ENCODE measurements at places on chromosomes 7 and 10.

DNA sequence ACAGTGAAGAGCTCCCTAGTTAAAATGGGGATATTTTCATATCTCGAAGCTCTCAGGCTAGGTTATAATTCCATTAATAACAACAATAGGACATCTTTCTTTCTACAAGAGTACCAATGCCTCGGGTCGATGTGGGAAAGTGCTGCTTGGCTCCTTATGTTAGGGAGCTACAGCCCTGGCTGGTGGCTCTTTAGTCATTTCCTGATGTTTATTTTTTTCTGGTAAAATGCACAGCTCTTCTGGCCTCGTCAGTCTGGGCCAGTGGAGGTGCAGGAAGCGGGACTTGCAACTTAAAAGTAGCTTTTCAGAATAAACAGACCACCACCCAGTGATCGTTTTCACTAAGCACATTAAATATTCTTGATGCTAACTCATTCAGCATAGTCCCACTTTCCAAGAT, 58.3 kb downstream of the MKX start:
- DNase-seq = no peak

DNA sequence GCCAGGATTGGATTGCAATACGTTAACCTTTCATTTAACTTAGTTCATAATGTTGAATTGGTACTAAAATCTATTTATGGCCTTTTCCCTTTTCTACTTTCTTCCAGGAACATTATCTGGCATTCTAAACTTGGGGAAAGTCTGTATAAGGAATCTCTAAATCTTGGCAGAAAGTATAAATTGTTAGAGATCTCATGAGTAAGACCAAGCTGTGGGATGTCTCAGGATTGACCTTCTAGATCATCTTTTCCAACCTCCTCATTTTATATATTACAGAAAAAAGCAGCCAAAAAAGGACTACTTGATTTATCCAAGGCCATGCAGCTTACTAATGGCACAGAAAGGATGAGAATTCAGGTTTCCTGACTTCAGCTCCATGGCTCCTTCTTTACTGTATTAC, 598.3 kb downstream of the INHBA start:
- no peak for DNase-seq

GRCh38 chr10:110312206-110312605, 7.5 kb upstream of the SMNDC1 start:
- DNase-seq = no peak

DNA sequence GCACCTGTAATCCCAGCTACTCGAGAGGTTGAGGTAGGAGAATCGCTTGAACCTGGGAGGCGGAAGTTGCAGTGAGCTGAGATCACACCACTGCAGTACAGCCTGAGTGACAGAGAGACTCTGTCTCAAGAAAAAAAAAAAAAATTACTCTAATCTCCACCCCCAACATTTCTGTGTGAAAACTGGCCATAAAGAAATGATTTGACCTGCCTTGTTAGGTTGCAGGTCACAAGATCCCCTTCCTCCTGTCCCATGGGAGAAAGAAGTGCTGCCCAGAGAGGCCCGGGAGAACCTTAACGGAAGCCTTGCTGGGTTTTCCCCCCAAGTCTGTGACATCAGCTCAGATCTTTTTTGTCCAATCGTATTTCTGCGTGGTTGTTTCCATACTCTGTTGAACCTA, 8.7 kb upstream of the CALHM1 start:
- peak; percentile 57 for DNase-seq

- no peak for DNase-seq
Observed at GRCh38 chr7:100080907-100081534, 502 bp downstream of the ZNF3 start.

GRCh38 chr7:126302639-126303038, 950.1 kb downstream of the GRM8 start:
- DNase-seq = no peak

GRCh38 chr10:60535427-60535826, 145.8 kb upstream of the ANK3 start:
- no peak for DNase-seq

DNA sequence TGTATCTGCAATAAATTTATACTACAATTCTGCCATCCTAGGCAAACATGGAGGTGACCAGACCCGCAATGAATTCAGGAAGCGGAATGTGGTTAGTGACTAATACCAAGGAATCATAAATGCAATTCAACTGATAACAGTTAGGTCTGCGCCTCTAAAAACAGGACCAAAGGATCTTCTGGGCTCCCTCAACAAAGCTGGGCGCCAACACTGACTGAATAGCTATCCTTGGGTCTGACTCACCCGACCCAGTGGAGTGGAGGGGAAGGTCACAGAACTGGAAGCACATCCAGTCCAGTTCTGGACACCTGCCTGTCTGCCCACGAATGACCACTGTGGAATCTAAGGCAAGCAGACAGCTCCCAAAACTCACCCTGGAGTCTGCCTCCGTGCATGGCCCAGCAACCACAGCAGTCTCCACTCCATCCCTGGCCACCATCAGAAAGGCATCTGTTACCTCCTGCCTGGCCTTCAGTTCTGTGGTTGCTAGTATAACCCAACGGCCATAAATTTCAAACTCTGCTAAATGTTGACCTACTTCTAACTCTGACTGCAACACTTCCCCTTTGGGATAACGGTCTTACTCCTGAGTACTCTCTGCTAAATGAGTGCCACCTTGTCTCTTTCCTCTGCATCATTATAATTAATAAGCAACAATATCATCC, 43.0 kb upstream of the DLX6 start:
- DNase-seq = no peak

DNA sequence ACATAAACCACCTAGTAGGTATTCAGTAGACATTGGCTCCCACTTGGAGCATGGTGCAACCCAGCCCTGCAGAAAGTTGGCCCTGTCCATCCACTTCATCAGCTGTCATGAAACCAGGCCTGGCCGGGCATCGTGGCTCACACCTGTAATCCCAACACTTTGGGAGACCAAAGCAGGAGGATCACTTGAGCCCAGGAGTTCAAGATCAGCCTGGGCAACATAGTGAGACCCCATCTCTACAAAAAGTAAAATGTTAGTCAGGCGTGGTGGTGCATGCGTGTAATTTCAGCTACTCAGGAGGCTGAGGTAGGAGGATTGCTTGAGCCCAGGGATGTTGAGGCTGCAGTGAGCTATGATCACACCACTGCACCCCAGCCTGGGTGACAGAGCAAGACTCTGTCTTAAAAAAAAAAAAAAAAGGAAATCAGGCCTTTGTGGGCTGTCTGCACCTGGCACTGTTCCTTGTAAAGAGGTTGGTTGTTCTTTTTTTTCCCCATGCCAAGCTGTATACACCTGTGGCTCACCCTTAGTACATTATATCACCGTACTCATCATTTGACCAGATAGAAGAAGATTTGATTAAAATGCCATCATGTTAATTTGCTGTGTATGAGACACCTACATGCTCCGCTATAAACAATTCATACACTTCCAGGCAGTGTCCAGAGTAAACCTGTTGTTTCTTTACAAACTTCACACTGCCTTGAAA, 45.4 kb upstream of the GRID1 start:
- no peak for DNase-seq

DNA sequence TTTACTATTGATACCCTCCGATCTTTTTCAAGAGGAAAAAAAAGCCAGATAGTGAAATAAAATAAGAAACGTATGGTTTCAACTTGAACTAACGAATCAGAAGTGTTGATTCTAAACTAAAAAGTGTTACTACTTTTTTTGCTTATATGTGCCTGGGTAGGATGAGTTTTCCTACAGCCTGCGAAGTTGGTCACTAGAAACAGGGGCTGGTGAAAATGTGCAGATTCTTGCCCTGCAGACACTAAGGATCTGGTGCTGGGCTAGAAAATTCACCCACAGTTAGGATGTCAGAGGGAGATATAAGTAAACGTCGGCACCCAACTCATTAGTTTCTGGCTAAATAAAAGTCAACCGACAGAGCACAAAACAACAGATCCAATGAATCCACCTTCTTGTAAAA, 298.7 kb upstream of the NFE2L3 start:
- no peak for DNase-seq

DNA sequence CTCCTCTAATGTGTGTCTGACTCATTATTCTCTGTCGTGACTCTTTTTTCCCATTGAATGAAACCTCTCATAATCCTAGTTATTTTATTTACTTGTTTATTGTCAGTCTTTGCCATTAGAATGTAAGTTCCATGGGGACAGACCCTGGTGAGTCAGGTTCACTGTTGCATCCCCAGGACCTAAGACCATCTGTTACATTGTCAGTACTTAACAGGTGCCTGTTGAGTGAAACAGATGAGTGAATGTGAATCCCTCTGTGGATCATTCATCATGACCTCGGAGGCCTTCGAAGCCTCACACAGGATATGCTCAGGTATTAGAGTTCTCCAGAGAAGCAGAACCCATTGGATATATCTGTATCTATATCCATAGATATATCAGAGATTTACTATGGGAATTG, 120.1 kb downstream of the PFKFB3 start:
- no peak for DNase-seq

- DNase-seq = no peak
Observed at GRCh38 chr10:28728366-28728765, 51.0 kb downstream of the BAMBI start.

- DNase-seq = no peak
Observed at GRCh38 chr10:6592080-6592479, 12.0 kb upstream of the PRKCQ start.

GRCh38 chr7:75010036-75010435, 45.5 kb downstream of the CASTOR2 start:
- DNase-seq = no peak

GRCh38 chr7:14487701-14488395, 414.7 kb downstream of the DGKB start:
- no peak for DNase-seq

DNA sequence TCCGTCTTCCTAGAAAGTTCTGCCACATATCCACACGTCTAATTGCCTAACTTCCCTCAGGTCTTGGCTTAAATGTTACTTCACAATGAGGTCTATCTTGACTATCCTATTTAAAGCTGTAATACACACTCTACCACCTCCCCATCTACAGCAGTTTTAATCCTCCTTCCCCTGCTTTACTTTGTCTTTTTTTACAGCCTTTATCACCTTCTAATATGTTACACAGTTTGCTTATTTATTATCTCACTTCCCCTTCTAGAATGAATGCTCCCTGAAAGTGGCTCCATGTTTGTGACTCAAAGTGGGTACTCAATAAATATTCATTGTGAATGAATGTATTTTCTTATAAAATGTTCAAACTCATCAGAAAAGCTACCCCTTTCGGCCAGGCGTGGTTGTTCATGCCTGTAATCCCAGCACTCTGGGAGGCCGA, 13.6 kb upstream of the MICU1 start:
- DNase-seq = peak; percentile 18

- DNase-seq = no peak
Observed at GRCh38 chr10:102669206-102670064, 25.2 kb downstream of the TRIM8 start.

DNA sequence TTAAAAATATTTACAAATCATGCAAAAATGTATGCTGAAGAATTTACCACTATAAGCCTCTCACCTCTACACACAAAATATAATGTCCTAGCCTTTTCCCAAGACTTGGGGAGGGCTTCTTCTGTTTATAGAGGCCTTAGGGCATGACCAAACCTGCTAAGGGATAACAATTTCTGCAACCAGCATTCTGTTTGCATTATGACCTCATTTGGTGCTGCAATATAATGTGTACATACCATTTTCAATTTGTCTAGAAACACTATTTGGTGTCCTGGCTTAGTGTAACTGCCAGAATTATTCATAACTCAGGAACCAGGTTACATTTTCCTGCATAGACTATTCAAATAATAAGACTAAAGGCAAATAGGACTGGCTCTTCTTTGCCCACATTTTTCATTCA, 446.6 kb upstream of the SORCS1 start:
- DNase-seq = no peak

- no peak for DNase-seq
Observed at GRCh38 chr7:148702876-148703670, 4.4 kb downstream of the CUL1 start.

- peak; percentile 82 for DNase-seq
Observed at GRCh38 chr7:155804897-155805825, 7.1 kb downstream of the SHH start.

GRCh38 chr7:26078437-26079336, 73.3 kb upstream of the NFE2L3 start:
- peak; percentile 75 for DNase-seq

Measured in GM10248 (cell line).